Naive thymus-derived CD4-positive, alpha-beta T cell (primary cell): ENCODE measurements at places on chromosomes 6 and 20.

DNA sequence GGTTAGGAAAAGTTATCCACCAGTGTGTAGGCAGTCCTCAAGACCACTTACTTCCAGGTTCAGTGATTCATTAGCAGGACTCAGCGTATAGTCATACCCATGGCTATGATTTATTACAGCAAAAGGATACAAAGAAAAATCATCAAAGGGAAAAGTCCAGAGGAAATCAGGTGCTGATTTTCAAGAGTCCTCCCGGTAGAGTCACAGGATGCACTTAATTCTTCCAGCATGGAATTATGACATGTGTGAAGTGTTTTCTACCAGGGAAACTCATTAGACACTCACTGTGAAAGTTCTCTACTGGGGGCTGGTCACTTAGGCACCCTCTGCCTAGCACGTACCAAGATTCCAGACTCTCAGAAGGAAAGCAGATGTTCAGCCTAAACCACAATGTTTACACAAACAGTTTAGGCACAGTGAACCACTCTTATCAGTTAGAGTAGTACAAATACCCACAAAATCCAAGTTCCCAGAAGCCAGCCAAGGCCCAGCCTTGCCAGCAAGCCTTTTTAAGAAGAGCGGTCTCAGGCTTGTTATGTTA, 10.2 kb downstream of the WFDC3 start:
- no peak for DNase-seq

- no peak for DNase-seq
These were observed 33.0 kb downstream of the SPATA2 start for GRCh38 chr20:49882171-49882970.

DNA sequence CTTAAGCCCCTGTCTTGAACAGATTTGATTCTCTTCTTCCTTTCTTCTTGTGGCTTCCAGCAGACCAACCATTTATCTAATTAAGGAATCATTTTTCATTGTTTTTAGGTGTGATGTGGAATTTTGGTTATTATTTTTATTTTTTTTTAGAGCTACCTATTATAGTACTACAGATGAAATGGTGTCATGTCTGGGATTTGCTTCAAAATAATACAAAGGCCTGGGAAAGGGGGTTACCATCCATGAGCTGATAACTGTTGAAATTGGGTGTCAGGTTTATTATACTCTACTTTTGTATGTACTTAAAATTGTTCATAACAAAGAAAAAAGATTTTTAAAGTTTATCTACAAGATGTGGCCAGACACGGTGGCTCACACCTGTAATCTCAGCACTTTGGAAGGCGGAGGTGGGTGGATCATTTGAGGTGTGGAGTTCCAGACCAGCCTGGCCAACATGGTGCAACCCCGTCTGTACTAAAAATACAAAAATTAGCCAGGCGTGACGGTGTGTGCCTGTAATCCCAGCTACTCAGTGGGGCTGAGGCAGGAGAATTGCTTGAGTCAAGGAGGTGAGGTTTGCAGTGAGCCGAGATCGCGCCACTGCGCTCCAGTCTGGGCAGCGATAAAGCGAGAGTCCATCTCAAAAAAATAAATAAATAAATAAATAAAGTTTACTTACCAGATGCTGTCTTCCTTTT, 561 bp downstream of the IL22RA2 start:
- no peak for DNase-seq

DNA sequence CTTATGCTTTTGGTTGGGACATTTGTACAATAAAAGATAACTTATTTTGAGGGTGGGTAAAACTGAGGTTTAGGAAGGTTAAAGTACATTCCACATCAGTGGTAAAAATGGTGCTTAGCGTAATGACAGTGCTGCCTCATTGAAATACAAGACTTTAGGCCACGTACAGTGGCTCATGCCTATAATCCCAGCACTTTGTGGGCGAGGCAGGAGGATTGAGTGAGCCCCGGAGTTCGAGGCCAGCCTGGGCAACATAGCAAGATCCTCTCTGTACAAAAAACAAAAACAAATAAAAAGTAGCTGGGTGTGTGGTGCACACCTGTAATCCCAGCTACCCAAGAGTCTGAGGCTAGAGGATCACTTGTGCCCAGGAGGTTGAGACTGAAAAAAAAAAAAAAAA, 2.3 kb upstream of the KIAA0319 start:
- no peak for DNase-seq

DNA sequence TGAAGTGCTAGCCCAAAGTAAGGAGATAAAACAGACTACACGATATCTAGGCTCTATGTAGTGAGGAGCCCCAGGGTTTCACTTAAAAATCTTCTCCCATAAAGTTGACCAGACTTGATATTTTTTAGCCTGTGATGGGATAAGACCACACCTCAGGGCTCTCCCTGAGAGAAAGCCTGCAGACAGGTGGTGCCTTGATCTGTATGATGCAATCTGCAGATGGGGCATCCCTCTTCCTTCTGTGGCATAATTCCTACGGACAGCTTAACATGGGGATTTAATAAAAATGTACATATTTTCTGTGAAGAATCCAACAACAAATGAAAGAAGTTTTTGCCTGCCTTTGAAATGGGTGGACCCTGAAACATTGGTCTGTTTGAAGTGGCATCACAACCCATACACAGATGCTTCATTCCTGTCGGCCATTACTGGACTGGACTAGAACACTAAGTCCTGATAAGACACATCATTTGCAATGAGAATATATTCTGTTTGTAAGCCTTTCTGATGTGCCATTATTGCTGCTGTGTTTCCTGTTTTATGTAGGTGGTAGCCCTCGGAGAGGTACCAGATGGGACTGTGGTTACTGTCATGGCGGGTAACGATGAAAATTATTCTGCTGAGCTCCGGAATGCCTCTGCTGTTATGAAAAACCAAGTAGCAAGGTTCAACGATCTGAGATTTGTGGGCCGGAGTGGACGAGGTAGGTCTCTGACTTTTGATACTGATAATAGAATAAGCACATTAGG, 53.8 kb upstream of the SUPT3H start:
- no peak for DNase-seq

DNA sequence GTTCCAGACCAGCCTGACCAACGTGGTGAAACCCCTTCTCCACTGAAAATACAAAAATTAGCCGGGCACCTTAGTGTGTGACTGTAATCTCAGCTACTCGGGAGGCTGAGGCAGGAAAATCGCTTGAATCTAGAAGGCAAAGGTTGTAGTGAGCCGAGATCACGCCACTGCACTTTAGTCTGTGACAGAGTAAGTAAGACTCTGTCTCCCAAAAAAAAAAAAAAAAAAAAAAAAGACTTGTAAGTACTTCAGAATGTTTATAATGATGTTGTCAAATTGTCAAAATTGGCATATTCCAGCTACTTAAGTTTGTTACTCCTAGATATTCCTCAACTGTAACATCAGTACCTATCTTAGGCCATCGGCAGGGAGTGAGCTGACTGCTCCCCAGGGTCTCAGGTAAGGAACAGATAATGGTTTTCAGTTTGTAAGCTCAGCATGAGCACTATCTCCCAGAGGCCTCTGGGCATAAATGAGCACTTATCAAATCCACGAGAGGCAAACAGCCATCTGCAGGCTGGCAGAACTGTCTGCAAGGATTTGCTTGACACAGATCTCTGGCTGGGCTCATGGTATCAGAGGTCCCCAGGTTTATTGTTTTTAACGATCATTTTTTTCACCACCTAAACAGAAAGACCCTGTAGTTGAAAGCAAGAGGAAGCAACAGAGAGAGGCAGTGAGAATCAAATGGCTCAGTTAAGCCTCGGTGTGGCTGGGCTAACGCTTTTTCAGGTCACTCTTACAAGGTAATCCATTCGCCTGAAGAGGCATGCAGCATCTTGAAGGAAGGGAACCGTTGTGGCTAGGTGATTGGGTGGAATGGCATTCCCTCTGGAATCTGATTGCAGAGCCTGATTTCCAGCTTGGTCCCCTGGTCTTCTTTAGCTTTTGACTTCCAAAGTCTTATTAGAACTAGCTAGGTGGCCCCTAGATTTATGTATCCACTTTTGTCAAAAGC, 115.9 kb downstream of the LY86 start:
- DNase-seq: no peak

GRCh38 chr6:75205776-75206575, at the start of gene COL12A1:
TSS of gene COL12A1 (minus strand) at chr6:75206053. CDS start at chr6:75202792, 3,261 bp downstream.
- no peak for DNase-seq

GRCh38 chr20:43389211-43389610, 68.5 kb upstream of the SRSF6 start:
- DNase-seq: no peak

- no peak for DNase-seq
These were observed 56.9 kb downstream of the LY86 start for GRCh38 chr6:6645261-6645917.

GRCh38 chr20:1383623-1384404, 9.0 kb downstream of the FKBP1A start:
- no peak for DNase-seq

GRCh38 chr20:20371083-20371482, 3.2 kb downstream of the INSM1 start:
- no peak for DNase-seq

GRCh38 chr6:139060332-139060731, 31.8 kb downstream of the ABRACL start:
- no peak for DNase-seq

GRCh38 chr20:35151736-35152135, 4.6 kb upstream of the EDEM2 start:
- DNase-seq: no peak

- DNase-seq: no peak
These were observed 614.0 kb downstream of the UTRN start for GRCh38 chr6:144899161-144899560.

DNA sequence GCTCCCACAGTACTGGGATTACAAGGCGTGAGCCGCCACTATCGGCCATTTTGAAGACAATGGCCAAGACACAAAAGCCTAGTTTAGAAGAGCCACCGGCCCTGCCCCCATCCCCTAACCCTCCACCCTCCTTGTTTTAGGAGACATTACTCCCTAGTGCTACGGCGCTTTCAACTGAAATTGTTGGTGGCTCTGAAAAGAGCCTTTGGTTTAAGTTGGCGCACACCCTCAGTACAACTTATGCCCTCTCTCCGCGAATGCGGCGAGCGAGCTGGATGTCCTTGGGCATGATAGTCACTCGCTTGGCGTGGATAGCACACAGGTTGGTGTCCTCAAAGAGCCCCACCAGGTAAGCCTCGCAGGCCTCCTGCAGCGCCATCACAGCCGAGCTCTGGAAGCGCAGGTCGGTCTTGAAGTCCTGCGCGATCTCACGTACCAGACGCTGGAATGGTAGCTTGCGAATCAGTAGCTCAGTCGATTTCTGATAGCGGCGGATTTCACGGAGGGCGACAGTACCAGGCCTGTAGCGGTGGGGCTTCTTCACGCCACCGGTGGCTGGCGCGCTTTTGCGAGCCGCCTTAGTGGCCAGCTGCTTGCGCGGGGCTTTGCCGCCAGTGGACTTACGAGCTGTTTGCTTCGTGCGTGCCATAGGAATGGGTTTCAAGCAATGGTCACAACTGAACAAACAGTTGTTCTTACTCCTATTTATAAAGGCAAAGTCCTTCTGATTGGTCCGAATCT, 114.9 kb upstream of the BTN3A2 start:
- peak; percentile 80 for DNase-seq

DNA sequence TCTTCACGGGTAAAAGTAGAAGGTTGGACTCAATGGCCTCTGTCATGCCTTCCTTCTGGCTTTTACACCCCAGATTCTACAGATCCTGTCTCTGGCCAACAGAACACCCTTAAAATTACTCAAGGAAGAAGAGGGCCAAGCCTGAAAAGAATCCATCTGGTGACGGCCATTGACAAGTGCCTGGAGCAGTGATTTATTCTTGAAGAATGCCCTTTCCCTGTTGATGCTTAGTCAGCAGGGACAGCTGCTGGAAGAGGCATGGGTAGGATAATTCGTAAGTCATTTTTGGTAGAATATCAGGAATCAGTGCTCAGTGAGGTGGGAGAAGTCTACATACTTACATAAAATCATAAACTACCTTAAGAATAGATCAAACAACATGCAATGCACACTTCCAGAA, 397.9 kb downstream of the SAMD5 start:
- DNase-seq: no peak

- no peak for DNase-seq
These were observed 98.3 kb upstream of the CHD6 start for GRCh38 chr20:41716436-41716835.

DNA sequence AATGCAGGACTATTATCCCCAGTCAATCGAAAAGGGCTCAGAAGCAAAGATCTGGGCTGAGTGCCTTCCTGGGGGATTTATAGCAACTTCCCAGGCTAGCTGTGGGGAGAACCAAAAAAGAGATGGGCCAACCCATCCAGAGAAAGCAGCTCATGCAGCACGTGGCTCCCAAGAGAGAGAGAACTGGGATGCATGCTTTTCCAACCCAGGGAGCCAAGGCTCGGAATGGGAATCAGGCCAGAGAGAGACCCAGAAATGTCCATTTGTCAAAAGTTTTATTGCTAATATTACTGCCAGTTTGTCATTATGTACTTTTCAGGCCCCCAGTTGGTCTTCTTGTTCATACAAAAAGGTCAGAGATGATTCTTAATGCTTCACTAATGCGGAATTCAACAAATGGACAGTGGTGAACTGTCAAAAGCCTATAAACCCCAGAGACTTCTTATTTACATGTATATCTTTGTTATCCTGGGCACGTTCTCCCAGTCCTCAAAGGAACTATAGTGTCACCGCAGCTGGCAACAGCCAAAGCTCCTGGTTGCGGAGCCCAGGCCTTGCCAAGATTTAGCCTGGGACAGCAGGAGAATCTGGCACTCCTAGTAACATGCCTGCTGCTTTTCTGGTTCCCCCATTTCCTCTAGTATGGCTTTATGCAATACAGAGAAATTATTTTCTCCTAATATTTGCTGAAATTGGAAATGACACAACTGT, 139.1 kb upstream of the POU3F2 start:
- DNase-seq: no peak

DNA sequence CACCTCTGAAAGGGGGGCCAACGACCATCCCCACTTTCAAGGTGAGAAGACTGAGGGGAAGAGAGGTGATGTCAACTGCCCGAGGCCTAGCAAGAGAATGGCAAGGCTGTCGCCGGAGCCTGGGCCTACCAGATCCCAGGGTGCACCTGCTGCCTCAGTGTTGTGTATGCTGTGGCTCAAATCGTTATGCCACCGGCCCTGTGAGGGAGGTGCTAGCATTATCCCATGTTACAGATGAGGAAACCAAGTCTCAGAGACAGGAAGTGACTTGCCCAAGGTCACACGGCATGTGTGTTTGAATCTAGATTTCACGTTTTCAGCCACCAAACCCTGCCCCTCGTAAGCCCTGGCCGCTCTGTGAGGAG, 152.5 kb downstream of the CEBPB start:
- DNase-seq: no peak

DNA sequence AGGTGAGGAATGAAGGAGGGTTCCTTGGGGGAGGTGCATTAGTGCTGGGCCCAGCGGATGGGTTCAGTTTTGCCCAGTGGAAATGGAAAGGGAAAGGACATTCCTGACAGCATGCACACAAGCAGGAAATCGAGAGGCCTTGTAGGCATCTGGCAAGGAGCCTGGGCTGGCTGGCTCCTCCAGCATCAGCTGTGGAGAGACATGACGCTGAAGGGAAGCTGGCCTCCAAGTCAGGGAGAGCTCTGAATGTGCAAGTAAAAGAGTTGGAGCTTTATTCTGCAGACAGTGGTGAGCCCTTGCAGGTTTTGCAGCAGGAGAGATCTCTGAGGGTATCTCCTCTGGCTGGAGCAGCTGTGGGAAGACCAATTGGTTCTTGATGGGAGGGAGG, 154.3 kb downstream of the MRPL14 start:
- DNase-seq: no peak

GRCh38 chr20:15005300-15005986, 668.0 kb upstream of the FLRT3 start:
- DNase-seq: no peak
